ENCODE measurements at places on chromosomes 12 and 14.
A peak's percentile ranks its signal among the peaks of the same experiment; 100 is the strongest.

DNA sequence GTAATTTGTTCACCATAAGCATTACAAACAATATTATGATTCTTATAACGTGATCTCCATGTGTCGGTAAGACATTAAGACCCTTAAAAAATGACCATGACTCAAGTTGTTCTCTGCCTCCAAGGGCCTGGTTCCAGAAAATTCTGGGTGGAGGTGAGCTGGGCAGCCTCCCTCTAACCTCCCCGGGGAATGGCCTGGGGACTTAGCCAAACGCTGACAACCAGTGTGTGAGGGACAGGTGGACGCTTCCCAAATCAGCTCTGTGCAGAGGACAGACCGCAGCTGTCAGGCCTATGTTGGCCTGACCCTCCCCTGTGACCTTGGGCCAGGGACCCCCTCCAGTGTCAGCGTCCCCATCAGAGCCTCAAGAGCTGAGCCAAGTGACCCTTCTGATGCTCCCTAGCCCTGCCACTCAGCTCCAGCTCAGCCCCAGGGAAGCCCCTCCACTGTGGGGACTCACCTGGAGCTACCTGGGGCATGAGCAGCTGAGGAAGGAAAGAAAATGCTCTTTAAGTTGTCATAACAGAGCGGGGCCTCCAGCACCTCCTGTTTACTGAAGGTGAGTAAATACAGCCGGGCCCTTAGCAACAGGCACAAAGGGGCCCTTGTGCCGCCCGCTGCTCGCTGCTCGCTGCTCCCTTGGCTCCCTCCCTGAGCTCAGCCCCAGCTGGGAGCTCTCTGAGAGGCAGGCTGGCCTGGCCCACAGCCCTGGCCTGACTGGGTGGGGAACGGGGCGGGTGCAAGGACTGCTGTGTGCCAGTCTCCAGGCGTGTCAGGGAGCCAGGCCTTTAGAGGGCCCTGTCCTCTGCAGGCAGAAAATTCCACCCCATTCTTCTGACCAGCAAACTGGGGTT is 116.6 kb downstream of the CALM1 start:
- no peak for DNase-seq

DNA sequence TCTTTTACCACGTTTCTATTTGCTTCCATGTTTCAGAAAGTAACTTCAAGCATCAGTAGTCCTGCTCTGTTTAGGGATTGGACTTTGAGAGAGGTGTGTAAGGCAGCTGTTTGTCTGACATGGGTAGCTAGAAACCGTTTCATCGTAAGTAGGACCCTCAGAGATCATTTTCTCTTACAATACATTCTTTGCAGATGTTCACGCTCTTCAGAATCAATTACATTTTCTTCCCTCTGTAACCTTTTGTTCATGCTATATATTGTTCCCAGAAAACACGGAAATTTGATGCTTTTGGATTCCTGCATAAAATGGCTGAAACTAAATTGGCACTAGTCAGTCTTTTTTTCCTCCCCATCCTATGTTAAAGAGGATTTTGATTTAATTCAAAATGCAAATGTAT is 62.6 kb upstream of the AEBP2 start:
- DNase-seq: no peak

GRCh38 chr12:54432815-54433164 is 13.7 kb upstream of the ITGA5 start:
- DNase-seq: no peak

- DNase-seq: no peak
These were observed 1.8 kb upstream of the DYRK2 start for GRCh38 chr12:67646775-67647174.

DNA sequence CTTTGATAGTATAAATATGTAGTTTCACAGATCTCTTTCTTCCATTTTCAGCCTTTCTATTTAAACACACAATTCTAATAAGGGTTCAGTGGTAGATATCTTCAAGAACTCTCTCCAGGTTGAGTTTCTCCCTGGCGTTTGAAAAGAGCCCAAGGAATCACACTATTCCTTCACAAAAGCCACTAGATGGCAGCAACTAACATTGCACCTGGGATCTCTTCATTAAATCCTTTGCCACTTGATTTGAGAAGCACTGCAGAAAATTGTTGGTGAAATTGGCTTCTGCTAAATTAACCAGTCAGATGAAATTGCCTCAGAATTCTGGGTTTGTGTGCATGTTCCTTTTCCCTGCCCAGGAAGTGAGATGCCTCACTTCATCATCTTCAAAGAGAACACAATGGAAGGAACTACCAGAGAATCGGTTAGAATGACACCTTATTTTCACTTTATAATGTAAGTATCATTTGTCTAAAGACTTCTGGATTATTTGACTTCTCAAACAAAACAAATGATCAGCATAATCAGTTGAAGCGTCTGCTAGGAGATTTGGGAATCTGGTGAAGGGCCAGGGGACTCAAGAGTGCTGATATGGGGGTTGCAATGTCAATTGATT is 6.8 kb downstream of the CCDC198 start:
- peak; percentile 3 for DNase-seq

GRCh38 chr12:107903341-107904061 is 129.0 kb downstream of the ASCL4 start:
- no peak for DNase-seq

- no peak for DNase-seq
These were observed 466.2 kb upstream of the FLRT2 start for GRCh38 chr14:85063747-85064146.

- DNase-seq: no peak
These were observed 230.0 kb downstream of the GLT1D1 start for GRCh38 chr12:129083121-129083840.

DNA sequence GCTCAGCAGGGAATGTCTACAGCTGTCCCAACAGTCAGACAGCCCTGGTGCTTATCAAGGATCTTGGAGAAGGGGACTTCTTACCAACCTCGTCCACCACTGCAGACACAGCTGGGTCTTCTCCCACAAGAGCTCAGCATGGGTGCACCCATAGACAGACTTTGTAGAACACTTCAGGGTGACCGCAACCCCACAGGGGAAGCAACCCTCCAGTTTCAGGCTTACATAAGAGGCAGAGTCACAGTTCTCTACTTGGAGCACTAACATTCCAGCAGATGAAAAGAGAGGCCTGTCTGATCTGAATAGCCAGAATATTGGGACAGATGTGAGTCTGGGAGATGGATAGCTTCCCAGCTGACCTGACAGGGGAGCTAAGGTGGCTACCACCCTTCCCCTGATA is 3.5 kb upstream of the CLEC1A start:
- no peak for DNase-seq

DNA sequence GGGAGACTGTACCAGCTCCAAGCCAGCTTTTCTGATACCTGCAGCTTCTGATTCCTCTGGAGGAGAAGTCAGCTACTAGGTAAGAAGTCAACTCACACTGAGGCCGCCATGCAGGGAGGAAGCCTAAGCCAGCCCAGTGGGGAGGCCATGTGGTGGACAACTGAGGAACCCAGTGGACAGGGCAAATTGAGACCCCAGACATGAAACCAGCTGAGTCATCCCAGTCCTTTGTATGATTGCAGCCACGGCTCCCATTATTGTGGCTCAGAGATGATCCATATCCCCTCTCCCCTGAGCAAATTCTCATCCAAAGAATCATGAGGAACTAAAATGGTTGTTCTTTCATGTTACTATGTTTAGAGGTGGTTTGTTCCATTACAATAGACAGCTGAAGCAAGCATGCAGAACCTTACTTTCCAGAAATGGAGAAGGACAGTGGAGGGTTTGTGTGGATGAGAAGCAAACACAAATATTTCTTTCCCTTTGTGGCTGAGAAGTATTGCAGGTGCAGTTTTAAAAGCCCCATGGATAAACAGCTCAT is 1147.3 kb upstream of the TMEM132C start:
- no peak for DNase-seq

DNA sequence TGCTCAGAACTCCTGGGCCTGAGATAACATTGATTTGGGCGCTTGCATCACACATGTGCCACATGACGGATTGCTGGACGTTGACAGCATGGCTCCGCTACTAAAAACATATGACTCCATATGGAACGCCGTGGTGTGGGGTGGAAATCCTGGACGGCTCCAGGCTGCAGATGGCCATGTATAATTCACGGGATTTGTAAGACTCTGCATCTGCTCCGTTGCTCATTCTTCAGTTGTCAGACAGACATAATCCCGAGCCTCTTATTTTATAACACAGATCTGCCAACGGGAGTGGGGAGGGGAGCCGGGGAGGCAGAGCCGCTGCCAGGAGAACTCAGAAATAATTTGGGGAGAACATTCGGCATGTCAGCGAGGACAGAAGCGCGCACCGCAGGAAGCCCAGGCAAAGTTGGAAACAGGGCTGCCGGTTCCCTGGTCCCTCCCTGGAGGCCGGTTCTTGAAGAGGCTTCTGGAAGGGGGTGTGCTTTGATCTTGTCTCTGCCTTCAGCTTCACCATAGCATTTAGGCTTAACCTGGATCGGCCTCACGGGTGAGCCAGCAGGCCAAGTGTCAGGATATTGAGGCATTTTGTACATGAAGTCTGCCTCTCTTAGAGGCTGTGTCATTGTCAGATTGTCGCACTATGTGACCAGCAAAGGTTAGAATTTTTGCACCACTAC is 45.8 kb upstream of the MYL2 start:
- DNase-seq: no peak

- DNase-seq: no peak
These were observed 35.4 kb upstream of the EIF5 start for GRCh38 chr14:103298620-103299019.

GRCh38 chr14:98210045-98210672 is 1061.8 kb downstream of the BCL11B start:
- no peak for DNase-seq

DNA sequence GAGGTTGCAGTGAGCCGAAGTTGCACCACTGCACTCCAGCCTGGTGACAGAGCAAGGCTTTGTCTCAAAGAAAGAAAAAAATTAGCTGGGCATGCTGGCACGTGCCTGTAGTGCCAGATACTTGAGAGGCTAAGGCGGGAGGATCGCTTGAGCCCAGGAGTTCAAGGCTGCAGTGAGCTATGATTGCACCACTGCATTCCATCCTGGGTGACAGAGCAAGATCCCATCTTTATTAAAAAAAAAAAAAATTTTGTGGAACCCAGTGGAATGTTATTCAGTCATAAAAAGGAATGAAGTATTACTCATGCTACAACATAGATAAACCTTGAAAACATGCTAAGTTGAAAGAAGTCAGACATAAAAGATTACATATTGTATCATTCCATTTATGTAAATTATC is 8.3 kb upstream of the ERBB3 start:
- DNase-seq: no peak

DNA sequence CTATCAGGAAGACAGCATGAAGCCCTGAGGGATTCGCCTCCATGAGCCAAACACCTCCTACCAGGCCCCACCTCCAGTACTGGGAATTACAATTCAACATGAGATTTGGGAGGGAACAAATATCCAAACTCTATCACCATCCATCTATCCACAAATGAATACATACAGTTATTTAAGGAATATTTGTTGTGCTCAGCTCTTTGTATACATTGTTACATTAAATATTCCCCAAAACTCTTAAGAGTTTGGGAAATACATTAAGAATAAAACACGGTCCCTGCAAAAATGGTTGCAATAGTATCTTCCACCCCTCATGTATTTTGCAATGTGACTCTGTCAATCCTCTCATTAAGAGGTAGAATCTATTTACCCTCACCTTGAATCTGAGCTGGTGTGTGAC is 109.8 kb upstream of the PLXNC1 start:
- DNase-seq: no peak

DNA sequence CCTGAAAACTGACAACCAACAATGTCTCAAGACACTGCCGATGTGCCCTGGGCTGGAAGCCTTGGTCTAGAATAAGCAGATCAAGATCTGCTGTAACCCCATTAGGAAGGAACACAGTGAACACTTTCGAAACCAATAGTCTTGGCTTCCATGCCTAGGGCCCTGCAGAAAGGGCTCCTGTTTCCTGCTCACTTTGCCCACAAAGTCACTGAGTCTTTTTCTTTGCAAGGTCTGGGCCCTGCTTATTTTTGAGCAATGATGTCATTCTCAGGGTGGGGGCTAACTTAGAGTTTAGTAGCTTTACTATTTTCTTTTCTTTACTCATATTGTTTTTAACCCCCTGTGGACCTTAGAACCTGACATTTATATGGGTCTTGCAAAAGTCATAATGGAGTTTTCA is 704.2 kb upstream of the TMEM132C start:
- DNase-seq: no peak

DNA sequence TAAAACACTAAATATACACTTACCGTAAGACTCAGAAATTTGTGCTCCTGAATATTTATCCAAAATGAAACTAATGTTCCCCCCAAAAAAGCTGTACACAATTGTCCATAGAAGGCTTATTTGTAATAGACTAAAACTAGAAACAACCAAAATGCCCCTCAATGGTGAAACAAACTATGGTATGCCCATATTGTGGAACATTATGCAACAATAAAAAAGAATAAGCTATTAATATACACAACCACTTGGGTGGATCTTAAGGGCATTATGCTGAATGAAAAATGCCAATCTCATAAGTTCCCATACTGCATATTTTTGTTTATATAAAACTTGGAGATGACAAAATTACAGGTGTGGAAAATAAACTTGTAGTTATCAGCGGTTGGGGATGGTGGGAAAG is 357.4 kb downstream of the KCNH5 start:
- no peak for DNase-seq

DNA sequence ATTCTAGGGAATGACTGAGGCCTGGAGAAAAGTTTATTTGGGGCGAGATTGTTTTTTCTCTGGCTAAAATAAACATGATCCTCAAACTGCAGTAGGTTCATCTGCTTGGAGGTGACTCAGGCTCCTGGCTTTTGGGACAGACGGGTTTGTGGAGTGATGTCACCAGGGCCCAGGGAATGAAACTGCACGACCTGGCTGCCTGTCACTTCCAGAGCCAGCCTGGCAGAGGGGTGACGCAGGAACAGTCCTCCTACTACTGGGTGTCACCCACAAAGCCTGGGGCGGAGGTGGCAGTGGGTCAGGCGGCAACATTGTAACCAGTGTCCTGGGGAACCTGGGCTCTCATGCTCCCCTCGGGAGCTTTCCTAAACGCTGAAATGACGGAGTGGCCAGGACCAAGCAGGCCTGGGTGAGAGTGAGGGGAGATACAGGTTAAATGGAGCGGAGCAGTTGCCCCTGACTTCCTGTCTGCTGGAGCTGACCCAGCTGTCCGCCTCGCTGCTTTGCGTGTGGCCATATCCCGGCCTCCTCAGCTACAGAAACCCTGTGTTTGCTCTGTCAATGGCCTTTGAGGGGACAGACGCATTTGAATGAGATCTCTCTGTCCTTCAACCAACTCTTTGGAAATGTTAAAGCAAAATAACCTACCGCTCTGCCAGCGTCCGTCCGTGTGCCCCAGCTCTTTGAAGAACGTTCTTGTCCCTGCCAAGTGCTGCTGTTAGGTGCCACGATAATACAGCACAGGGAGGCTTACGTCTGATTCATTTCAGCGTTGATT is 6.5 kb downstream of the HIP1R start:
- DNase-seq: no peak
